Epithelial cell of prostate (primary cell): ENCODE measurements at places on chromosomes 7 and 10.

DNA sequence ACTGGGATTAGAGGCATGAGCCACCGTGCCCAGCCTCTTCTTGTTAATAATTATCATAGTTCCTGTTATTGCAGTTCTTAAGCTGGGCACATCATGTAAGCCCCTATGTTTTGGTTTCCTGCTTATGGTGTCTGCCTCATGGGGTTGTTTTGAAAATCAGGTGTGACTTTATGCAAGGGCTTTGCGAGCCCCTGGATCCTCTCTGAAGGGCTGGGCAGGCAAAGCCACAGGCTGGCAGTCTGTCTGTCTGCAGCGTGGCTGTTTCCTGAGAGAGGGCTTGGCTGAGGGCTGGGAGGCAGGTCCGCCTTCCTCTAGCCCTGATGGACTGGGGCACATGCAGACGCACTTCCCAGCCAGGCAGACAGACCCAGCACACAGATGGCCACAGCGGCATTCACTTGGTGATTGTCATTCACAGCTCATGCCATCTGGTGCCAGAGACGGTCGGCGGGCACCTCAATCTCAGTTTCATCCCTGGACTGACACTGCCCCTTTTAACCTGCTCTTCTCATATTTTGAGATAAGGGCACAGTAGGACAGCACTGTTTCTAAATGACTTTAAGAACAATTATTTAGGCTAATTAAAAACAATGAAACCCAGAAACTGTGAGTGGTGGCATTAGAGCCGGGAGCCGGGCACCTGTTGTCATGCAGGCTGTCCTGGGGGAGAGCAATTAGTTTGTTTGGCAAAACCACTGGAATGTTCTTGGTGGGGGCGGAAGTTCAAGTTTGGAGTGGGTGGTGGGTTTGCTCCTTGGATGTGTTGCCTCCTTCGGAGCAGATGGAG, 35.5 kb downstream of the RBM20 start:
- no peak for DNase-seq

- no peak for DNase-seq
Measured at GRCh38 chr10:87961314-87961713, 97.9 kb downstream of the PTEN start.

- peak; percentile 92 for DNase-seq
Measured at GRCh38 chr7:38561166-38561565, 70.0 kb downstream of the AMPH start.

GRCh38 chr10:17850501-17850900, 41.4 kb downstream of the MRC1 start:
- DNase-seq: no peak

- no peak for DNase-seq
Measured at GRCh38 chr10:131767716-131768115, 133.1 kb upstream of the PPP2R2D start.

DNA sequence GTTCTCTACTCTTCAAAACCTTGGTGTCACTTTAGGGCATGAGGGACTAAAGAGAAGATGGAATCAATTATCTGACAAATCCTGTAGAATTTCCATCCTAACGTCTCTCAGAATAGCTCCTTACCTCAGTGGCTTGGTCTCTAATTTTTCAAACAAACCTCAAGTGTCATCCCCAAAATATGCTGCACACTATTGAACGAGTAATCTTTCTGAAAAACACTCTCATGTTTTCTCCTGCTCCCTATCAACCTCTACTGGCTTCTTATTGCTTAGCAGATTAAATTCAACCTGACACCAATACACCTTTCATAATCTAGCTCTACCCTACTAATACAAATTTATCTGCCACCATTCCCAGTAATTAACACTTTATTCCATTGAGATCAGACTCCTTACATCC, 8.5 kb downstream of the CNOT4 start:
- DNase-seq: no peak

DNA sequence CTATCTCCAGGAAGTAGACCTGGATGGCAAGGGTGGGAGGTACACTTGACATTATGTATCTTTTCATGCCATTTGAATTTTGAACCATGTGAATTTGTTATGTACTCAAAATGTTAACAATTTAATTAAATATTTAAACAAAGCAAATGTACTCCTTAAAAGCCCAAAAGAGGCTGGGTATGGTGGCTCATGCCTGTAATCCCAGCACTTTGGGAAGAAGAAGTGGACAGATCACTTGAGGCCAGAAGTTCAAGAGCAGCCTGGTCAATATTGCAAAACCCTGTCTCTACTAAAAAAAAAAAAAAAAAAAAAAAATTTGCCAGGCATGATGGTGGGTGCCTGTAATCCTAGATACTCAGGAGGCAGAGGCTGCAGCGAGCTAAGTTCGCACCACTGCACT, 136.9 kb upstream of the ASAH2 start:
- no peak for DNase-seq

DNA sequence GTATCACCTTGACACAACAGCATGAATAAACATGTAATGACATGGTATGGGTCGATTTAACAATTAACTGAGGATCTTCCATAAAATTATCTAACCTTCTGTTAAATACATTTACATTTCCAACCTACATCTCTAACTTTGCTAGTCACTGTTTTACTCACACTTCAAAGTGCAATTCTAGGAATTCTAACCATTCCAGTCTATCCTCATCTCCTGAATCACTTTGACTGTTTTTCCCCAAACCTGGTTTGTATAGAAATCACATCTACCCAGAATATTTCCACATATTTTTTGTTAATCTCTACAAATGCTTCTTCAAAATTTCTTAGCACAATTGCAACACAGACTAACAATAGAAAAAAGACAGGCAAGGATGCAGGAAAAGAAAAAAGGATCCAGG, 6.2 kb downstream of the ABI1 start:
- DNase-seq: no peak

GRCh38 chr7:114459574-114459973, 45.0 kb downstream of the FOXP2 start:
- DNase-seq: no peak

GRCh38 chr7:81869670-81870069, 99.8 kb upstream of the HGF start:
- DNase-seq: no peak

DNA sequence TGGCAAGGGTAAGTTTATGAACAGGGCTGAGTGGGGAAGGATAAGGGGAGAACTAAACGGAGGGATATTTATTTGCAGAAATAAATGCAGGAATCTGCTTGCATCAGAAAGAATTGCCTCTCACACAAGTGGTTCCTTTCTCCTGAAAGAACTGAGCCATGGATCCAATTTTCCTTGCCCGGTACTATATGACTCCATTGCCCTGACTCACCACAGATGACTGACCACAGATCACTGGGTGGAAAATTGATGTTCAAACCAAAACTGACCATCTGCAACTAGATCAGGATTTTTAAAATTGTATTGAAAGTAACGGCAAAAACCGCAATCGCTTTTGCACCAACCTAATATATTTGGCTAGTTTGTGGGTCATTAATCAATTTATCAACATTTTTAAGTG, 6.2 kb upstream of the MACC1 start:
- no peak for DNase-seq

GRCh38 chr7:129728875-129729467, 117.5 kb downstream of the NRF1 start:
- DNase-seq: no peak

- peak; percentile 18 for DNase-seq
Measured at GRCh38 chr7:74452748-74453321, 871 bp upstream of the GTF2IRD1 start.

DNA sequence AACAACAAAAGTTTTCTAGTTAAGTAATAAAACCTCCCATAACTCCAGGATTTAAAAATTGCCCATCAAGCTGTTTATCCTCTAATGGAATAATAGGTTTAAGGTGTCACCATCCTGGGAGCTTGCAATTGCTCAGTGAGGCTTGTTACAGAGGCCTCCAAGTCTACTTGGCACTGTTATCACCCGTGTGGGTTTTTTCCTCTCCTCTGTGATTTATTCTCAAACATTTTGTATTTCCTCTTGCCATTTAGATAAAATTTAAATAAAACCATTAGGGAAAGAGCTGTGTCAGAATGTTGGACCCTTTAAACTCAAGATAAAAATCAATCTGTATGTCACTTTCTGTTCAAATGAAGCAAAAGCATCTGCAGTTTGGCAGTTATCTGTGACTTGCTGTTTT, 202.6 kb downstream of the GALNT17 start:
- no peak for DNase-seq

- DNase-seq: no peak
Measured at GRCh38 chr7:45225311-45225947, 67.8 kb downstream of the RAMP3 start.

DNA sequence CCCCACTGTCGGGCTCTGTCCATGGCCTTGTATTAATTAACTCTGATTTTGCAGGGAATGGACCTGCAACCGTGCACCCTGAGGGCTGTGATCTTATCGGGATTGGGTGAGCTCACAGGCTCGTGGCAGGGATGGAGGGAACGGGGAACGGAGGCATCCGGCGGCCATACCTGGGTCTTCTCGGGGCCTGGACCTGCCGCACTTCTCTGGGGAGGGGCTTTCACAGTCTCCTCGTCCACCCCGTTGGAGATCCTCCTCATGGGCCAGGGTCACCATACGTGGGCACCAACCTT, 57.5 kb upstream of the SHH start:
- DNase-seq: no peak

- no peak for DNase-seq
Measured at GRCh38 chr7:1758028-1758858, 88.2 kb downstream of the ELFN1 start.

DNA sequence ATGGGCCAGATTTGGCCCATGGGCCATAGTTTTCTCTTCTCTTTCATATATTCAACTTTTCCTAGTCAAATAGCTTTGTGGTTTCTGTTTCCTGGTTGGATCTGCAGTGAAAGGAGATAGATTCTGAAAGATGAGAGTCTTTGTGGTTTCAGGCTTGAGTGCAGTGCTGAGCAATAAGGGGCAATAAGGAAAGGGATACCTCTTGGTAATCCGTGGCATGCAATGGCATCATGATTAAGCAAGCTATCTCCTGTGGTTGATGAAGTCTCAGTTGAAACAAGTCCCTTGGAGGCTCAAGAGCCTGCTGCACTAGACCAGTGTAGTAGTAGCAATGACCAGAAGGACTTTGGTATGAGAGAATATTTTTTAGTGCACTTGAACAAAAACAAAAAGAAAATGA, 187.7 kb upstream of the CNTNAP2 start:
- no peak for DNase-seq

GRCh38 chr7:6031567-6031966, 391 bp downstream of the ANKRD61 start:
- DNase-seq: no peak

DNA sequence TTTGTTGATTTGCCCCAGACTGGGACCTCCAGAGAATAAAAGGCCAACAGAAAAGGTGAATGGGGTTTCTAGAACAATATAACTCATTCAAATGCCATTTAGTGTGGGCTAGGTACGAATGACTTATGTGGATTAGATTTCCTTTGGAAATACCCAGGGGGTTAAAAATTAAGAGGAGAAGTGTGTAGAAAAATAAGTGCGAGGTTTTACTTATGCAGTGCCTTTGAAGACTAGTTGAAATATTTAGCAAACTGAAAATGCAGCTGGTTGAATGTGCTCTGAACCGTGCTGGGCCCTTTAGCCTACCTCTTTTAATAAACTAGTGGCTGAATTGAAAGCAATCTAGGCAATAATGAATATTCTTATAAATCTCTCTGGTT, 180.6 kb downstream of the LRMDA start:
- DNase-seq: no peak

GRCh38 chr7:133186060-133186459, 66.8 kb upstream of the EXOC4 start:
- no peak for DNase-seq

DNA sequence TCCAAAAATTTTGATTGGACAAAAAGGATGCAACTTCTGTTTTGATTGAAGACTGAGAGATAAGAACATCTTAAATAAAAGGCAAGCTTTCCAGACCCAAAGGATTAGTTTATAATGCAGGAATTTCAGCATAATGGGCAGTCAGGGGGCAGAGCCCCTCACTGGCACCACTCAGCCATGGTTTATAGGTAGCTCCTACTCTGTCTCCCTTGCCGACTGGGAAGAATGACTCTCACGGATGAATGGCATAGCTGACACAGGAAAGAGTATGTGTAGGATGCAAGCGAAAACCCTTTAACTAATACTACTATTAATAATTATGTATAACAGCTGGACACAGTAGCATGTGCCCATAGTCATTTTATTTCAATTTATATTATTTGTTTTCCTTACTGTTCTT, 53.3 kb downstream of the GALNT11 start:
- DNase-seq: no peak

DNA sequence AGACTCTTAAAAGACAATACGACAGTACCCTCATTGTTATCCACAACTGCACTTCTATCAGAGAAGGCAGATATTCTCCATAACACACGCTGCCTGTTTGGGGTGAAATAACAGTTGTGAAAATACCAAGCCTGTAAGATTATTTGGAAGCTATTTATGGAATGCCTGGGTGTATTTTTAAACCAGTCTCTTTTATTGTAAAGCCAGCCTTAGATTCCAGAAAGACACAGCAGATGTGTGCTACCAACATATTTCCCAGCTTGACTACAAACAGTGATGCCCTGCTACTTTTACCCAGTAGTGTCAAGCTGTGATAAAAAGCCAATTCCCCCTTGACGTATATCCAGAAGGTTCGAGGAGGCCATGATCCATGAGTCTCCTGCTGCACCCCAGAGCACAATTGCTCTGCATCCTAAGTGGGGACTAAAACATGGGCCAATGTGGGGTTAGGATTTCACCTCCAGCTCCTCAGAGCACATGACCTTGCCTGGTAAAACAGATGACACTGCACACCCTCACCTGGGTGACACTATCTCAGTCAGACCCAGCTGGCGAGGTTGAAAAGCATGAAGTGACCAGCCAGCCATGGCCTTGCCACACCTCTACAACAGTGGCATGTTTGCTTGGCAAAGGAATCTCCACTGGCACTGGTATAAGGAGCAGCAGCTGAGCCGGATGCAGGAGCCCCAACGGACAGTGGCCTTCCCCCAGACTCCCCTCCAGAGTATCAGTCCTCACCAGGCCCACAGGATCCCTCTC, 62.2 kb downstream of the GFRA1 start:
- no peak for DNase-seq

DNA sequence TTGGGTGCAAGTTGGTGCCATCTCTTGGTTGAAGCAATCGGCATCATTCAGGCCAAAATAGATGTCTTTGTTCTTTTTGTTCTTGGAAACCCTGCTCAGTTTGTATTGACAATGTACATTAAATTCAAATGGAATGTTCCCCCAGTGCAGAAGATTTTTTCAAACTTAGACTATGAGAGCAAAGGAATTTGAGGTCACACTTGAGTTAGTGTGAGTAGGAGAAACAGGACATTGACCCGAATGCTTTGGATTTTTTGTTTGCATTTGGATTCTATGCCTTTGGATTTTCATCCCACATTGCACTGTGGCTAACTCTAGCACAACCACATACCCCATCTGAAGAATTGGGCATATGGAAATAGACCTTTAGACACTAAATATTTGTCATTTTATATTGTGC, 480.0 kb downstream of the GALNT17 start:
- DNase-seq: no peak
